ENCODE measurements at places on chromosomes 6 and 20.

DNA sequence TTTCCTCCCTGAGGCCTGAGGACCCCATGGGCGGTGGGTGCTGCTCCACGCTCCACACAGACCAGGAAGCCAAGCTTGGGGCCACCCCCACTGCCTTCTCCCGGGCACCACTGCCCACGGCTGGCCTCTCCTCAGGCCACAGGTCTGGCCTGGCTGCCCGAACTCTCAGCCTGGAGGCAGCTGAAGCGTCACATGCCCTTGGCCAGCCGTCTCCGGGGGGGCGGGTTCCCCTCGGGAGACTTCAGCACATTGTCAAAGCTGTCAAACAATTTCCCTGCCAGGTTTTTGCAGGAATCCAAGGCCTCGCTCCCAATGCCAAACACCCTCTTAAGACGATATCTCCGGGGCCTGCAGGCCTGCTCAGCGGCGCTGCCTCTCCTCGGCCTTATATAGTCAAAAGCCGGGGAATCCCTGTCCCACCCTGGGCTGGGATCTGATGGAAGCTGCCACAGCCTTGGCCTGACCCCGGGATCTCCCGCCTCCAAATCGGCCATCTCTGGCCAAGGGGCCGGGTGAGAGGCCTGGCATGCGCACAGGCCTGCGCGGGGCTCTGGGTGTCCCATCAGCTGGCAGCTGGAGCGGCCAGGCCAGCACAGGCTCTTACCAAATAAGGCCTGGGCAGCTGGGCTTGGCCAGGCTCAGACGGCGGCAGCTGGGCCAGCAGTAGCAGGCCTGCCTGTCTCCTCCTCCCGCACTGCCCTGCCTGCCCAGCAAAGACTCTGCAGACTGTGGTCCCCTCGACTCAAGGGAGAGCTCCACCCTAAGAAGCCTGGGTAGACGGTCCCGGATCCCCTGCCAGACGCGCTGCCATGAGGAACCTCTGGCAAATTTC, 49.7 kb downstream of the RBM38 start:
- no peak for DNase-seq

- DNase-seq: no peak
Observed at GRCh38 chr6:166419286-166419685, 36.5 kb upstream of the MPC1 start.

DNA sequence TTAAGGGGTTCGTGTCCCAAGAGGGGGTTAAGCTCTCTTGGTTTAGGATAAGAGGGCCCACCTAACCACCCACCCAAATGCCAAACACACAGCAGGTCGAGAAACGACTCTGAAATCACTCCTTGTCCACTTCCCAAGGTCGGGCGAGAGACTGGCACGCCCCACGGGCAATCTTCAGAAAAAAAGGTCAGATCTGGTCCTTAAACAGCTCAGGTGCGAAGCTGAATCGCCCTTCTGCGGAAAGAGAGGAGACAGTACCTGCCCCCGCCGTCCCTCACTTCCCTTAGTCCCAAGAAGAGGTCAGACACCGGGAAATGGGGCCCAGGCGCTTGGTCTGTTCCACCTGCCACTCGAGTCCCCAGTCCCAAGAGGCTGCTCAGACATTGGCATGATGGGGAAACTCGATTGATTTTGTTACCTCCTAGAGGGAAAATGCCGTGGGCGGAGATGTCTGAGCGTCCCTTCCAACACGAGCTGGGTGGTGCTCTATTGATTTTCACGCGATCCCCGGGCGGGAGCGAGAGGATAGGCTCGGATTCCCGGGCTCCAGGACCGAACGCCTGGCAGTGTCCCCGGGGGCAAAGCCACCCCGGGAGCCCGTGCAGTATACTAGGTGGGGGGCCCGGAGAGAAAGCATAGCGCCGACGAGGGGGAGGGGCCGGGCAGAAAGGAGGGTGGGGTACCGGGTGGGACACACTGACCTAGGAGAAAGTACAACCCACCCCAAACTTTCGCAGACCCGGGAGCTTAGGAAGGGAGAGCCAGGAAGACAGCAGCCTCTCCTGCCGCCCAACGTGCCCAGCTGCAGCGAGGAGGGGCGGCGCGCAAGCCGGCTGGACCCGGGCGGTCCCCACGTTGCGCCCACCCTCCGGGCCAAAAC, 1.1 kb upstream of the SAMD5 start:
- DNase-seq: no peak

DNA sequence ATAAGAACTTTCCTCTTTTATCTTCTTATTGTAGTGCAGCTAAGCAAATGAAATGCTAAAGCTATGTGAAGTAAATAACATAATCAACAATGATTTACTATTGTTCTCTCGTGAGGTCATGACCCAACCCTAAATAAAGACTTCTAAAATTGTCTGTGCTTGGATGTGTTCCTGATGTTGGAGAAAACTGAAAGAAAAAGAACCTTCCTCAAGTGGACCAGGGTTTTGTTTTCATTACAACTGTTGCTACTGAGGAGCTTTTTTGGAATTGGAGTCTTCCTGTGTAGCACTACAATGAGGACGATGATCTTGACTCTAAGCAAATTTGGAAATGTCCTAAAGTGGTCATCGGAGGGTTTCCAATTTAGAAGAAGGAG, 59.7 kb upstream of the SUPT3H start:
- DNase-seq: no peak

DNA sequence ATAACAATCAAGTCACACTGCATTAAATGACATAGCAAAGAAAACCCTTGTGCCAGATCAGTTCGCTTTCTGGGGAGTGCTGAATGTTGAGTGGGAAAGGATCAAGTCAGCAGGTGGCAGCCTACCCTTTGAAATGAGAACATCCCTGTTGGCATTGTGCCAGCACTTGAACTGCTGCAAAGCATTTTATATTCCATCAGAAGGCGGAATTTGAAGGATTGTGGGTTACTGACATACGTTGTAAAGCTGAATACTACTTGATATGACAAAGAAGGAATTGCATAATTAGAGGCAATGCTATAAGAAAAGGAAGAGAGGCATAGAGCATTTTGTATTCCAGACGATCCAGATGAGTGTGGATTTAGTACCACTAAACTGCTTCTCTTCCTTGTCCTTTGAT, 26.5 kb downstream of the BCKDHB start:
- DNase-seq: no peak

DNA sequence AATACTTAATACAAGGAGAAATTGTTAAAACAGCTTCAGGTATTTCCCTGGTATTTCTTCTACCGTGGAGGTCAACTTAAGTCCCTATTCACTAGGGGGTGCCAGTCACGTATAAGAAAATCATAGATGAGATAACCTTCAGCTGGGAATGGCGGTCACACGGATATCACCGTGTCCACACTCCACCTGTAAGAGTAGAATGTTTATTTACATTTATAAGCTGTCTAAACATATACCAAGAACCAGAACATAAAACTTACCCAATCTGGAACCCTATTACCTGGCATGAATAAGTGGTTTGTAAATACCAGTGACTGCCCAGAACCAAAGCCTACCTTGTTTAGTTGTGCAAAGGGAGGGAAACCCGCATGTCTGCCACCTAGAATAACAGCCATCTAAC, 1.9 kb upstream of the ELOVL4 start:
- DNase-seq: peak; percentile 1
